ENCODE measurements at places on chromosomes 3 and 15.

DNA sequence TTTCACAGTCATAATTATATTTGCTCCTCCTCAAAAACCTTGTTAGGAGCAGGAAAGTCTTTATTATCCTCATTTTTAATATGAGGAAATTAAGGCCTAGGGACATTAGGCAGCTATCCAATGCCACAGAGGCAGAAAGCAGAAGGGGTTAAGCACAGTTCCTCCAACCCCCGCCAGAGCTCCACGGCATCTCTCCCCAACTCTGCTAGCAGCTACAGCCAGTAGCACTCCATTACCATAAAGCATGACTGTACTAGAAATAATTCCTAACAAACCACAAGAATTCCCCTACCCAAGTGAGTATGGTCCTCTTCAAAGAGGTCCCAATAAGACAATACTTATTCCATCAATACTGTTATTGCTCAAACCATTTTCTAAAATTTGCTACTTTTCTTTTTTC lies 9.8 kb downstream of the HEG1 start:
- DNase-seq: no peak

GRCh38 chr3:169094204-169094603 lies 569.3 kb downstream of the MECOM start:
- DNase-seq: no peak

DNA sequence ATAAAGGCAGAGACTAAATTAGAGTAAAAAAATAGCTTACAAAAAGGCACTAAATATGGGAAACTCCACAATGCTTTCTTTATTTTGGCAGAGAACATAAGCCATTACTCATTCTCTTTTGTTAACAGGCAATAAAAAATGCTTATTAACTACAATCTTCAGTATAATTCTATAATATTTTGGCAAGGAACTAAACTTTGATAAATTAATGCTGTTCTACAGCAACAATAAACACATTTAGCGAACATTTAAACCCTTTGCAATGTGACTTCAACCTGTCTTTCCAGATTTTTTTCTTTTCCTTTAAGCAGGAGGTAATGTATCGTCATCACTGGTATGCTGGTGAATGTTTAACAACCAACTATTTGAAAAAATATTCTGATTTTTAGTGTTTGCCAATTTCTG lies 42.2 kb upstream of the POU1F1 start:
- DNase-seq: no peak

- no peak for DNase-seq
These were observed 44.1 kb downstream of the LIPC start for GRCh38 chr15:58475573-58476524.

GRCh38 chr3:96959474-96959873 lies 145.1 kb downstream of the EPHA6 start:
- DNase-seq: no peak

GRCh38 chr3:73681198-73681597 lies 56.5 kb upstream of the PDZRN3 start:
- no peak for DNase-seq
